DMS53 (cell line): ENCODE measurements at places on chromosomes 6 and 20.

GRCh38 chr6:147564556-147564955 is 56.1 kb downstream of the SAMD5 start:
- DNase-seq: no peak

- DNase-seq: no peak
These were observed 9.8 kb downstream of the MAPK13 start for GRCh38 chr6:36139991-36140710.

DNA sequence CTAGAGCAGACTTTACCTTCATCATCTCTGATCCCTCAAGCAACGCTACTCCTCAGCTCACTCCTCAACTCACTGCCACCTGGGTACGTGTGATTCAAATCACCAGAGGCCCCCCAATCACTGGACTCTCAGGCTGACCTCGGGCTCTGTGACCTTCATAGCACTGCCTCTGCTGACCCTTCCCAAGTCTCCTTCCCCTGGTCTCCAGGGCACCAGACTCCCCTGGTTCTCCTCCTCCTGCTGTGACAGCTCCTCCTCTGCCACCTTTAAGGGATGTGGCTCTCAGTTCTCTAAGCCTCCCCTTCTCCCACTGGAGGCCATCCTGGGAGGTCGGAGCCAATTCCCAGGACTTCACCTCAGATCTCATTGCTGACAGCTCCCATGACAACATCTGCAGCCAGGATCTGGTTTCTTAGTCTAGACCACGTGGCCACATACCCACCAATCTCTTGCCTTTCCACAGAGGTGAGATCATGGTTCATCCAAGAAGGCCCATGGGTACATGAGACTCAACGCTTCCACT is 90.4 kb downstream of the NFATC2 start:
- DNase-seq: no peak

DNA sequence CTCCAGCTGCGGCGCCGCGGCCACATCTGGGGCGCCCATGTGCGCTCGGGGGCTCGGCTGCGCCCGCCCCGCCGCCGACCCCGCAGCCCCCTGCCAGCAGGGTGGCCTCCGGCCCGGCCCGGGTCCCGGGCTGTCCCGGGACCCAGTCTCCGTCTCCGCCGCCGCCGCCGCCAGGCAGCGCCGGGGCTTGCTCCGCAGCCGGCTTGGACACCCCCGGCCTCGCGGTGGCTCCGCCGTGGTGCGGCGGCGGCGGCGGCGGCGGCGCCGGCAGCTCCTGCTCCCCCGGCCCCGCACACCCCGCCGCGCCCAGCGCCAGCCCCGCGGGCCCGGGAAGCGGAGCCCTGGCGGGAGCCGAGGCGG is 219 bp downstream of the ISM1 start:
- no peak for DNase-seq

DNA sequence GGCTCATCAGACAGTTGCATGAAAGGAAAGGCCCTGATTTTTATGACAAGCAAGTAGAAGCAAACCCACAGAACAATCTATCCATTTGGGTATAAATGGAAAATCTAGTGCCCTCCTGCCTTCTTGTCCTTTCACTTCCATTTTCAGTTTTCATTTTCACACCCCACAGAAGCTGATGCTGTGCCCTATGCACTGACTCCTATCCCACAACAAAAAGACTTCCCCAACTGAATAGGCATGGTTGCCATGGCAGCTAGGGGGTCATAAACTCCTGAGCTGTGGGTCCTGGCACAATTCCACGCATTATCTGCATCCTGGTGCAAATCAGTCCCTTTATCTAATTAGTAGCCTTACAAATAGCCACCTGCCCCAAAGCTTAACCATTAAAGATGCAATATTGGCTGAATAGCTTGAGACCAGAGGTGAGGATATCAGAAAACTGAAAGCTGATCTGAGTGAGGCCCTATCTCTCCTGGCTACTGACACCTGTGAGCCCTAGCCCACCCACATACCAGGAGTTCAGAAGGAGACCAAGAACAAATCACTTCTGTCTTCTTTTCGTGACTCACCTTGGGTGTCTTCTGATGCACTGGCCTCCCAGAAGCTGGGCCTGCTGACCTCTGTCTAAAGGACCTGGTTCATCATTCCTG is 34.9 kb upstream of the HEY2 start:
- no peak for DNase-seq

GRCh38 chr6:143449714-143450452 is 612 bp downstream of the ADAT2 start:
- peak; percentile 56 for DNase-seq

DNA sequence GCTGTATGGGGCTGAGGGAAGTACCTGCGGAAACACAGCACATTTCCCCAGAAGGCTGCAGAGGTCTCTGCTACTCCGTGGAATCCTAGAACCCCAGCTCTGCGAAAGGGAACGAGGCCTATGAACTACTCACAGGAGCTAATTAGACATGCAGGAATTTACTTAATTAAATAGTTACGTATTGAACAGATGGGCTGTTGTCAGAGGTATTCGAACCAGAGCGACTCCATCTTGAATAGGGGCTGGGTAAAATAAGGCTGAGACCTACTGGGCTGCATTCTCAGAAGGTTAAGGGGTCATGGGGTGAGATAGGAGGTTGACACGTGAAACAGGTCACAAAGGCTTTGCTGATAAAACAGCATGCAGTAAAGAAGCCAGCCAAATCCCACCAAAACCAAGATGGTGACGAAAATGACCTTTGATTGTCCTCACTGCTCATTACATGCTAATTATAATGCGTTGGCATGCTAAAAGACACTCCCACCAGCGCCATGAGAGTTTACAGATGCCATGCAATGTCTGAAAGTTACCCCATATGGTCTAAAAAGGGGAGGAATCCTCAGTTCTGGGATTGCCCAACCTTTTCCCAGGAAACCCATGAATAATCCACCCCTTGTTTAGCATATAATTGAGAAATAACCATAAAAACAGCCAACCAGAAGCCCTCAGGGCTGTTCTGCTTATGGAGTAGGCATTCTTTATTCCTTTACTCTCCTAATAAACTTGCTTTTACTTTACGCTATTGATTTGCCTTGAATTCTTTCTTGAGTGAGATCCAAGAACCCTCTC is 14.7 kb upstream of the SSTR4 start:
- DNase-seq: no peak

GRCh38 chr20:62370115-62370806 is 3.1 kb upstream of the LAMA5 start:
- peak; percentile 32 for DNase-seq

DNA sequence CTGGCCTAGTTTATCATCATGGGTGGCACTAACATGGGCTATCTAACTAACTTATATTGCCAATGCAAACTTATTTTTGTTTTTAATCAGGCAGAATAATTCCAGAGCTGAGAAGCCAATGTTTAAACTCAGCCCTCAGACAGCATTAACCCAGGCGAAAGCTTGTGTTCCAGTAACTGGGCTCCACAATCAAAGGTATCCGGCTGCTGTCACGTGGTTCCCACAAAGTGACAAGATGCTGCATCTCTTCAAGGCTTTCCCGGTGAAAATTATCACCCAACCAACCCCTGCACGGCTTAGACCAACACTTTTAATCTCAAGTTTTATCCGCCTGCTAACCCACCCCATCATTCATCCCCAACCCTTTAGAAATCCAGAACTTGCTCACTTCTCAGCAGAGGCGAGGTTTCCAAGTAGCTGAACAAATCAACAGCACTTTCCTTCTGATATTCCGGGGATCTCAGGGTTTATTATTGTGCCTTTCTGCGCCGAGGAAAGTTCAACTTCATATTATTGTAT is 885 bp downstream of the MTCL3 start:
- peak; percentile 70 for DNase-seq

DNA sequence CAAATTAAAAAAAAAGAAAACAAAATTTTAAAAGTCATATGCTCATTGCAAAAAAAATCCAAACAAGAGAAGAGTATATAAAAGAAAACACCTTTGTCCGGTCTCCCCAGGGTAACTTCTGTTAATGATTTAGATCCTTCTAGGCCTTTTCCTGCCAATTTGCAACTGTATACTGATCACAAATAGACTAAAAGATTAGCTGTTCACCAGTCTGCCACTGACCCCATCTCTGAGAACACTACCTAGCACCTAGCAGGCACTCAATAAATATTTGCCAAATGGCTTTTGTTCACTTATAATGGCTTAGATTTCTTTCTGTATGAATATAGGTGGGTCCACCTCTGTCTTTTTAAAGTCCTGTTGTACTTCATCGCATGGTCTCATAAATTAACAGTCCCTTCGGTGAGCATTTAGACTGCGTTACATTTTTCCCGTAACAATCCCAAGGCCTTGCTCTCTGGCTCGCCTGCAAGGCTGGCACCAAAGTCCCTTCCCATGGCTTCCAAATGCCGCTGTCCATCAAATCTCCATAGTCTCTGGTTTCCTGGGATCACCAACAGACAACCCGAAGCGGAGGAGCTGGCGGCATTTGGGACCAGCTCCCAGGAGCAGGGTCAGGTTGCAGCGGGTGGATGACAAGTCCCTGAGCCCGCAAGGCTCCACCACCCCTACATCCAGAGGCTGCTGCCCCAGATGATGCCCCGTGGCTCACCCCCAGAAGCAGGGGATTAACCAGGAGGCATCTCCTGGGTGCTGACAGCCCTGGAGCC is 11.8 kb downstream of the JPH2 start:
- DNase-seq: no peak

GRCh38 chr6:13593103-13593502 is 18.7 kb downstream of the SIRT5 start:
- DNase-seq: no peak

GRCh38 chr6:35343092-35343834 is 905 bp downstream of the PPARD start:
- DNase-seq: no peak

- DNase-seq: no peak
These were observed 113.5 kb downstream of the OGFRL1 start for GRCh38 chr6:71402096-71402495.

DNA sequence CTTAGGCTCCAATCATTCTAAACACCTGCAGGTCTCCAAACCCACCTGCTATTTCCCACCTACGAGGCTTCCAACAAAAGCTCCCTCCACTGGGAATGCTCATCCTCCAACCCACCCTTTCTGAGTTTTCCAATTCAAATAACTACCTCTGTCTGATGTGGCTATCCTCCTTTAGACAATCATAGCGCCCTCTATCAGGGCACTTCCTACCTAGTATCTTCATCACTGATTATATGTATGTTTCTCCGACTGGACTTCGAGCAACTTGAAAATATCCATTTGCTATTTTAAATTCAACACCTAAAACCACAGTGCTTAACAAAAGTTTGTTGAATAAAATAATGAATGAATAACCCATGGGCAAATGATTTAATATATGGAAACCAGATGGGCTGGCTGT is 41.3 kb downstream of the MTFR2 start:
- peak; percentile 6 for DNase-seq

DNA sequence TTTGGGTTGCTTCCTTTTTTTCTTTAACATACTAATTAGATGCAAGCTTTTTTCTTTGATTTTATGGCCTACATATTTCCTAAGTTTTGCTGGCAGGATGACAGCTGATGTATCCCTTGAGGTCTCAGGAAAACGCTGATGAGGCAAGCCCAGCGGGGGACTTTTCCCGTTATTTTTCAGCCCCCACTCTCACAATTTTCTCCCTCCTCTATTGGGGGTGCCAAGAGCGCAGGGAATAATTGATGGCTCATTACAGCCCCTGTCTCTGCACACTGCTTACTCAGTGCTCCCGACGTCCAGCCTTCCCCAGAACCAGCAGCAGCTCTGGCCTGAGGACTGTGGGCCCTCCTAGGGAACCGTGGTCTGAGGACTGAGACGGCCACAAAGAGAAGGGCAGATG is 38.6 kb upstream of the VSTM2L start:
- no peak for DNase-seq

- DNase-seq: no peak
These were observed 75.9 kb downstream of the UTRN start for GRCh38 chr6:144361016-144361415.

- DNase-seq: no peak
These were observed 46.7 kb downstream of the PFDN4 start for GRCh38 chr20:54254596-54254995.

DNA sequence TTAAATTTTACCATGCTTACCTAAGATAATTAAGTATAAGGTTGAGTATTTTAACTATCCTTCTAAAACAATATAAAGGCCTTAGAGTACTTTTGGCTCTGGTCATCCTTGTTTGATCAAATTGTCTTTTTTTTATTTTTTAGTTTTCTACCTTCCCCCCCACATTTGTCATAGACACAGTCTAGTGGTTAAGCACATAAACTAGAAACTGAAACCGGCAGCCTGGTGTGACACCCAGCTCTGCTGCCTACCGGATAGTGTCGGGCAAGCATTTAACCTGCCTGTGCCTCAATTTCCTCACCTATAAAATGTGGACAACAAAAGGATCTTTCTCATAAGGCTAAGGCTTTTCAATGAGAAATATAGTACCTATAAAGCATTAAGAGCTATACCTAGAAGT is 21.6 kb upstream of the TULP4 start:
- no peak for DNase-seq

- no peak for DNase-seq
These were observed 401 bp downstream of the SLC32A1 start for GRCh38 chr20:38724626-38725147.

- no peak for DNase-seq
These were observed 684.1 kb upstream of the NRSN1 start for GRCh38 chr6:23441808-23442461.

- DNase-seq: no peak
These were observed 151.5 kb downstream of the TMEM242 start for GRCh38 chr6:157171801-157172200.

- peak; percentile 39 for DNase-seq
These were observed 153.7 kb downstream of the FOXC1 start for GRCh38 chr6:1763404-1763803.

- peak; percentile 80 for DNase-seq
These were observed 878 bp downstream of the HLA-C start for GRCh38 chr6:31270788-31271640.

DNA sequence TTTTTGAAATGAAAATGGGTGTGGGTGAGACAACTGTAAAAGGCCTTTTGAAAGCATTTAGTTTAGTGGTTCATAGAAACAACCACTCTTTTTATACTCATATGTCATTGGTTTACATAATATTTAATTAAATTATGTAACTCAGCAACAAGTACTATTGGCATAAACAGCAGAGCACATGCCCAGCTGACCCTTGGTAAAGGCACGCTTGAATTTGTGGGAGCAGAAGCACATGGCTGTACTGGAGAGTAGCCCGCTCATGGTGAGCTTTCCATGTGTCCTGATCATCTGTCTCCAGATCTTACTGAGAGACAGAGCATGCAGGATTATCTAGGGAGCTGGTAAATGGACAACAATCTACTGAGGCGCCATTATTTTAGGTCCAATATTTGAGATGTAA is 17.1 kb upstream of the KLHL31 start:
- DNase-seq: no peak

GRCh38 chr6:106547601-106548453 is 81.5 kb downstream of the RTN4IP1 start:
- DNase-seq: no peak
